Left kidney (tissue), 8 donors: ENCODE measurements at places on chromosomes 7 and 10. TPM values are rescaled to one million over a fixed set of nuclear protein-coding genes. Genes with fewer than 3 reads are reported as not detected.

The TET1 gene
- polyA plus RNA-seq = 12.7 TPM

The SEMA4G gene
- polyA plus RNA-seq = 63.0 TPM

The NEUROD6 gene
- polyA plus RNA-seq = not detected

The MRLN gene
- polyA plus RNA-seq = 0.48 TPM

DNA sequence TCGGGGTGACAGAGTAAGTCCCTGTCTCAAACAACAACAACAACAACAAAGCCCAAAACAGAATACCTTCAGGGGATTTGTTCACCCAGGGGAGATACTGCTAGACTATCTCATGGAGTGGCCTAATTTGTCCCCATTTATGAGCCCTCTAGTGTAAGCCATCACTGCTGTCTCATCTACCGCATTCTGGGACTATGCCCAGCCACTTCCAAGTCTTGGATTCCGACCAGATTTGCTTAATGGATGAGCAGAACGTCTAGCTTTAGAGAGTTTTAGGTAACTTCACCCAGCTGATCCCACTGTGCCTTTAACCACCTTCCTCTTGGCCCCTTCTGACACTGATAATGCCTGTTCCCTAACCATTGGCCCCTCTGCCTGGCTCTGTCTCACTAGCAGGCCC, 47.1 kb downstream of the PAPSS2 start:
- DNase-seq = no peak

DNA sequence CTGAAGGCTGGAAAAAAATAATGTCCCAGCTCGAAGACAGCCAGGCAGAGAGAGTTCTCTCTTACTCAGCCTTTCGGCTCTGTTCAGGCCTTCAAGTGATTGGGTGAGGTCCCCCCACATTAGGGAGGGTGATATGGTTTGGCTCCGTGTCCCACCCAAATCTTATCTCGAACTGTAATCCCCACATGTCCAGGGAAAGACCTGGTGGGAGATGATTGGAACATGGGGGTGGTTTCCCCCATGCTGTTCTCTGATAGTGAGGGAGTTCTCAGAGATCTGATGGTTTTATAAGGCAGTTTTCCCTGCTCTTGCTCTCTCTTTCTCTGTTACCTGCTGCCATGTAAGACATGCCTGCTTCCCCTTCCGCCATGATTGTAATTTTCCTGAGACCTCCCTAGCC, 36.6 kb upstream of the LEP start:
- no peak for DNase-seq

DNA sequence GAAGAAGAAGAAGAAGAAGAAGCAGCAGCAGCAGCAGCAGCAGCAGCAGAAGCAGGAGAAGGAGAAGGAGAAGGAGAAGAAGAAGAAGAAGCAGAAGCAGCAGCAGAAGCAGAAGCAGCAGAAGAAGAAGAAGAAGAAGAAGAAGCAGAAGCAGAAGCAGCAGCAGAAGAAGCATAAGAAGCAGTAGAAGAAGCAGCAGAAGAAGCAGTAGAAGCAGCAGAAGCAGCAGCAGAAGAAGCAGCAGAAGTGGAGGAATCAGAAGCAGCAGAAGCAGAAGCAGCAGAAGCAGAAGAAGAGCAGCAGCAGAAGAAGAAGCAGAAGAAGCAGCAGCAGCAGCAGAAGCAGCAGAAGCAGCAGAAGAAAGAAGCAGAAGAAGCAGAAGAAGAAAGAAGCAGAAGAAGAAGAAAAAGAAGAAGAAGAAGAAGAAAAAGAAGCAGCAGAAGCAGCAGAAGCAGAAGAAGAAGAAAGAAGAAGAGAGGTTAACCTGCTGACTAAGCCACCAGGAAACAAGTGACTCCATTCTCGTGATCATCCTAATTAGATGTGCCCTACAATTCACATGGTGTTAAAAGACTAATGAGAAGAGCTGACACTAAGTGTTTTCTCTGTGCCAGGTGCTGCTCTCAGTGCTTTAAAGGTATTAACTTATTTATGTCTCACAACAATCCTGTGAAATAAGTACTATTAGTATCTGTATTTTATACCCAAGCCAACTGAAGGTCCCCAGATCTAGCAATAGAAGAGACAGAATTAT, 11.6 kb downstream of the CDNF start:
- no peak for DNase-seq

- DNase-seq = no peak
Observed at GRCh38 chr7:1552200-1552599, 3.8 kb downstream of the TMEM184A start.

- DNase-seq = no peak
Observed at GRCh38 chr10:58714409-58714808, 201.7 kb downstream of the BICC1 start.

GRCh38 chr7:23894892-23895569, 185.0 kb downstream of the STK31 start:
- DNase-seq = no peak
